NCI-H345 (cell line): ENCODE measurements at places on chromosomes 5 and 9.

GRCh38 chr5:170849374-170849773, 12.4 kb upstream of the RANBP17 start:
- DNase-seq = no peak

DNA sequence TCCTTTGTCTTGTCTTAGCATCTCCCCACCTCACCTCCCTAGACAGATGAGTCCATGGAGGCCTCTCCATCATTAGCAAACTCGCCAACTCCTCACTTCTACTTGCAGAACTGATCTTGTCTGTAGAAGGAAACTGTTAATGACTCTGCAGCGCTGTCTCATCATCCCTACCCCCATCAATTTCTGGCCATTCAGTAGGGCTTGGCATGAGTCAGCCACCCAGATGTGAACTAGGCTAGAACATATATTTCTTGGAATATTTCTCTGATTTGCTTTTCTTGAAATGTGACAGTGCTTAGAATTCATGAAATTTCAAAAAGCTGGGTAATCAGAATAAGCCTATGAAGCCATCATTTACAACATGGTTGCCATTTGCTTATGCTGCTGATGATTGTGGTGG, 1125.0 kb upstream of the DMAC1 start:
- no peak for DNase-seq

GRCh38 chr5:109199289-109199688, 210.5 kb downstream of the PJA2 start:
- no peak for DNase-seq

DNA sequence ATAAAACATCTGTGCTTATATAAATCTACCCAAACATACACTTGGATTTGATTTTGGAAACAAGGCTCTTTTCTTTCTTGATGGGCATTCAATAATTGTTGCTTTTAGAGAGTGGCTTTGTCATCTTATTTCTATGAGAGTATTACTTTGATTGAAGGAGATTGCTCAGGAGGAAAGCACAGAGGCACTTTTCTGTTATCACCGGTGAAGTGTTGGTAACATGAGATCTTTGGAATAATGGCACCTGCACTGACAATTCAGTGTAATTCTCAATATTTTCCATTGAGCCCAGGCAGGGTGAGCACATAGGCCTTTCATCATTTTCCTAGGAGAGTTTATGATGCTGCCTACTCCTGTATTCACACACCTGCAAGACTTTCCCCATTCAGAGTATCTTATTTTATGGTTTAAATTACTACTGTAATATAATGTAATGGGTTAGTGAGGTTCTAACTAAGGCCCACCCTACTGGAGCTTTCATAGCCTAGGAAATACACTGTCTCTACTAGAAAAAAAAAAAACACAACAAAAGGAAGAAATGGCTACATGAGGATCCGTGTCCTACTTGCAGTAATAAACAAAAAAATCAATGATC, 244.3 kb downstream of the DENND1A start:
- no peak for DNase-seq

DNA sequence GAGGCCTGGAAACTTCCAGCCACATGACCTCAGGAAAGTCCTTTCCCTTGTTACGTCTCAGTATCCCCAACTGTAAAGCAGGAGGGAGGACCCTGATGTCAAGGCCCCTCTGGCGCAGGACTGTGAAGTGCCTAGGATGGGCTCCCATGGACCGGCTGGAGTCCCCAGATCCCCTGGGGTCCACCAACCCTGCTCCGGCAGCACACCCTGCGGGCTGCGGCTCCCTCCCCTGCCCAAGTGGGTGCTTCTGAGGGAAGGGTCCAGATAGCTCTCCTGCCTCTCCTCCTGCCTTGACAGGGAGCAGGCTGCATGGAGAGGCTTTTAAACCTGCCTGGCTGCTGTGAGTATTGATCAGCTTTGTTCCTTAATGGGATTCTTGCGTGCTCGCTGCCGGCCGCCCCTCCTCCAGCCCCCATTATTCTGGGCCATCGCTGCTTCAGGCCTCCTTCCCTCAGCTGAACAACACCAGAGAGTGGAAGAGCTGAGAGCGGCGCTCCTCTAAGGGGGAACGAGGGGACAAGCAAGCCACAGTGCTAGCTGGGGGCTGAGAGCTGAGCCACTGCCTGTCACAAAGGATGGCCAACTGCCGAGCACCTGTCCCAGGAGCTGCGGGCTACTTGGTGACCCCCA, 25.6 kb upstream of the NTNG2 start:
- no peak for DNase-seq

DNA sequence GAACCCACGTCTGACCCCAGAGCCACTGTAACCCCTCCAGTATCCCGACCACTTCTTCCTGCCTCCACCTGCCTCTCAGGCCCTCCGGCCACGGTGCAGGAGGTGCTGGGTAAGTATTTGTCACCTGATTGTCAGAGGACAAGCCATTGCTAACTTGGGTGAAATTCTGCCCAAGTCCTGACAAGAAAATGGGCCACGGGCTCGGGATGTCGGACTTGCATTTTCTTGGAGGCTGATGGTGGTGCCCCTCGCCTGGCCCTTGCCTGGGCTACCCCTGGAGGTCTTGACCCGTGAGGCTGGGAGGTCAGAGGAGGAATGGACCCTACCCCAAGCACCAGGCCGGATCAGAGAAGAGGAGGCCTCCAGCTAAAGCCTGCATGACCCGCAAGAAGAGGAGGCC, 149.7 kb upstream of the COL5A1 start:
- DNase-seq = no peak

GRCh38 chr5:134845335-134845851, 375 bp upstream of the C5orf24 start:
- DNase-seq = no peak

GRCh38 chr9:83956436-83957247, 23.4 kb downstream of the HNRNPK start:
- peak; percentile 67 for DNase-seq

DNA sequence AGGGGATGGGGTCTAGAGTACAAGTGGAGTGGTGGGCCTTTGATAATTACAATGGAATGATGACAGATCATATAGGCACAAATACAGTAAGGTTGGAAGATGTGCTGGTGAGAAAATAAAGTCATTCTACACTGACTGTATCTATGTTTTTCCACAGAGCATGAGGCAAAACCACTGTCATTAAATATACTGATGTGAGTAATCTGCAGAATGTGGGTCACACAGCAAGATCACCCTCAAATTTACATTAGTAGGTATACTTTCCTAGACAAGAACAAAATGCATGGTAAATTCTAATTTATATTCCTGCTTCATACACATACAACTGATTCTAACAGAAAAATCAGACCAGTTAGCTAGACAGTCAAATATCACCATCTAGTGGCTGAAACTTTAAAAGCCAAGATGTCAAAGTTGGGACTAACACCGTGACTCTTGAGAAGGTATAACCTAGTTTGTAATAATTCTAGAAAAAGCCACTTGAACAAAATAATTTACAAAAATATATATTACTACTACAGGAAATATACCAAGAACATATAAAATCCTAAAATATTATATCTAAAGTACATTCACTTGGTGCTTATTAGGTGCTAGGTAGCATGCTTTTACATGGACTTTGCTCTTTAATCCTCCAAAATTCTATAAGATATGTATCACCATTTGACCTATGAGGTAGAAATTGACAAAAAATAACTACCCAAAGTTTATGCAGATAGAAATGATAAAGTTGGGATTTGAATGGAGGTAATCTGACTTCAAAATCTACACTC, 19.5 kb downstream of the TTC33 start:
- DNase-seq = peak; percentile 1

GRCh38 chr5:14009575-14009974, 65.1 kb upstream of the DNAH5 start:
- peak; percentile 50 for DNase-seq

DNA sequence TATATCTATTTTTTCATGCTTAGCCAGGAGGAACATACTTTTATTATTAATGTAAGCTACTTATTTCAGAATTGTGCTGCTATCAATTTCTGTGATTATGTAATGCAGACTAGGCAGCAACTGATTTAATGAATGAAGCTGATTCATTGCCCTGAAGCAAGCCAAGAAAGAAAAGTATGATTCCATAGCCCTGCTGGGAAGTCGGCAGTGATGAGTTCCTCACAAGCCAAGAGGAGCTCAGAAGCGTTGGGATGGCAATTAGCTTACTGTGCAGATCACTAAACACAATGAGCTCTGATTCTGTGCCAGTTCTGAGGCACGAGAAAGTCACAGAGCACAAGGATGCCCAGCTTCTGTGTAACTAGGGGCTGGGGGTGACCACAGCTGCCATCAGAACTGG, 254.3 kb upstream of the KLF9 start:
- no peak for DNase-seq

- no peak for DNase-seq
Measured at GRCh38 chr5:139696167-139696893, 48.2 kb downstream of the CXXC5 start.

DNA sequence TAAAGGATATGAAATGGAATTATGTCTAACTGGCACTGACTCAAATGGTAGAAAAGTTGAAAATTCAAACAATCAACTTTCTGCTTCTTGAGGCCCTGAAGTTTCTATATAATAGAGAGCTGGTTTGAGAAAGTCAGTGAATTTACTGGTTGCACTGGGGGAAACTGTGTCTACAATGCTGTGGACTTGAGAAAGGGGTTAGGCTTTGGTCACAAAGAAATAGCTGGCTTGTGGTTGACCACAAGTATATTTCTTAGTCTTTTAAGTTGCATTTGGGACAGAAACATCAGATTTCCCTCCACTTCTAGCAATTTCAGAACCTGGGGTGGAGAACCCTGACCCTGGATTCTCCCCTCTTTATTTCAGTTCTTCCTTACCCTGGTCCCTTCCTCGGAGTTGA, 192.6 kb upstream of the ACTBL2 start:
- no peak for DNase-seq

- DNase-seq = no peak
Measured at GRCh38 chr5:17620627-17621026, 10.4 kb downstream of the TAF11L12 start.

GRCh38 chr9:79461712-79462111, 110.1 kb upstream of the TLE4 start:
- no peak for DNase-seq

DNA sequence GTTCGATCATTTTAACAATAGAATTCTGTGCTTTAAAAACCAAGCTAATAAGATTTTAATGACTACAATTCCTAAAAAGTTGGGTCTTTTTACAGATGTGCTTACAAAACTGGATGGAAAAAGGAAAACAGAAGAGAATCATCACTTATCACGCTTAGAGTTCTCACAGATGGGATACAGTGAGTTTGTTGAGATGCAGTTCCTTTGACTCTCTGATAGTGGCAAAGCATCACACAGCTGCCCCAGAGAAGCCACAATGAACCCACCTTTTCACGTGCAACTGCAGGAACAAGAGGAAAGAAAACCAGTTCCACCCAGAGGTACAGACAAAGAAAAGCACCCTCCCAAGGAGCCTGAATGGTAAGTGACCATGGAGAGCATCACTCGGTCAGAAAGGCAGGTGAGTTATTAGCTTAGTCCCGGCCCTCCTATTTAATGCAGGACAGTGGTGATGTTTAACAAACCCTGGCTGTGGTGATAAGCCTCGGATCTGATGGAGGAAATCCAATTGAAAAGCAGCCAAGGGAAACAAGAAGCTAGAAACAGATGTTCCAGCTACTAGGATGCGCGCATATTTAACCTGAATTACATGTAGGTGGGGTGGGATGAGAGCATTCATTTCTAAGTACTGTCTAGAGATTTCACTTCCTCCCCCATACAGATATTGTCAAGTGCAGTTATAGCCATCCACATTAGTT, 167.7 kb downstream of the TARS1 start:
- peak; percentile 81 for DNase-seq

- no peak for DNase-seq
Measured at GRCh38 chr5:61589946-61590345, 257.9 kb downstream of the ZSWIM6 start.

DNA sequence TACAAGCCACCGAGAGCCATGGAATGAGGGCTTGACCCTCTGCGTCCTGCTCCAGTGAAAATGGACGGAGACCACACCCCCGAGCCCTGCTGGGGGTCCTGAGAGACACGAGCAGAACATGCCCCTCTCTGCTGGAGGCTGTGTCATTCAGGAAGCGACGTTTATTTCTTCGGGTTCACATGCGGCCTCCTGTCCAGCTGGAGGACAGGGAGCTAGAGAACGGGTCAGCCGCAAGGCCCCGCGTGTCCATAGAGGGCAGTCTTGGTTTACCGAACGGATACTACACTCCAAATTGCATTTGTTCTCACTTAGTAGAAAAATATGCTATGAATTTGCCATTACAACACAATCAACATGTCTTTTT, 36.1 kb downstream of the MRPL36 start:
- DNase-seq = peak; percentile 5

DNA sequence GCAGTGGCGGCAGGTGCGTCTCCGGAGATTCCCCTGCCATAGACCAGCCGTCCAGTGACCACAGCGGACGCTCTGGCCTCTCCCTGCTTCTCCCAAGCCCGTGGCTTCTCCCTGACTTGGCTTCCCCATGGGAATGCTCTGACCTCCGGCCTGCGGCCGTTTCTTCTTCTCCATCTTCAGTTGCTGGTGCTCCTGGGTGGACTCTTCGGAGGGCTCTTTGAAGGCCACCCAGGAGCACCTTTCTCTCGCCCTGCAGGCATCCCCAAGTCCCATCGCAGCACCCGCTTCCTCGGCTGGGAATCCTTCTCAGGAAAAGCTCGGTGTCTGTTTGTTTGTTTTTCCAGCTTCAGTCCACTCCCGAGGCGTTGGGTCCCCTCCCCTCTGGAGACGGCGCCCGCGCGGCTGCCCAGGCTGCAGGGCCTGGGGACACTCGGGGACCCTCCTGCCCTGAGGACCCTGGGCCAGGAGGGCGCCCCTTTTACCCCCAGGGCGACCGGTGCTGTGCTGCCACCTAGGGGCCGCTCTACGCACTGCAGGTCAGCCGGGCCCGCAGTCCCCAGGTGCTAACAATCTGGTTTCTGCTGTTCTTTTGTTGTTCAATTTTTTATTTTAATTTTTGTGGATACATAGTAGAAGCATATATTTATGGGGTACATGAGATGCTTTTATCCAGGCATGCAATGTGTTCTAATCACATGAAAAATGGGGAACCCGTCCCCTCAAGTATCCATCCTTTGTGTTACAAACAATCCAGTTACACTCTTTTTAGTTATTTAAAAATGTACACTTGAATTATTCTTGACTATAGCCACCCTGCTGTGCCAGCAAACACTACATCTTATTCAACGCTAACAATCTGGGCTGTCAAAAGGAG, 197.9 kb upstream of the ADAMTS16 start:
- DNase-seq = no peak

GRCh38 chr9:880725-881124, 39.2 kb downstream of the DMRT1 start:
- no peak for DNase-seq

DNA sequence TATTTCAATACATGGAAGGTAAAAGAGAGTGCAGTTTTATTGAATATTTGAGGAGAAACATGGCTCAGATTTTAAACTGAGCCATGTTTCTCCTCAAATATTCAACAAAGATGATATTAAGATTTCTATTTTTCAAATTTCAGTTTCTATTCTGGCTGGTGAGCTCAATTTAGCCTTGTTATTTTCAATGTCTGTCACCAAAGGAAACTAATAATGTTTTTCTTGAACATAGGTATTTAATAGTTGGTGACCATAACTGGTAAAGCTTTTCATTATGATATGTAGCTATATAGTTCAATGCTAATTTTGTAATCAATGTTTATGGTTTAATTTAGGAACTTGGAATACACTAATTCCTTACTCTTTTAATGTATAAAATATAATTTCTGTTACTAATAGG, 177.4 kb downstream of the FER start:
- DNase-seq = no peak
